ENCODE measurements at places on chromosomes 5 and 9. TPM values are rescaled to one million over a fixed set of nuclear protein-coding genes. Genes with fewer than 3 reads are reported as not detected.

Gene SMARCA2
- total RNA-seq, result 244 TPM

DNA sequence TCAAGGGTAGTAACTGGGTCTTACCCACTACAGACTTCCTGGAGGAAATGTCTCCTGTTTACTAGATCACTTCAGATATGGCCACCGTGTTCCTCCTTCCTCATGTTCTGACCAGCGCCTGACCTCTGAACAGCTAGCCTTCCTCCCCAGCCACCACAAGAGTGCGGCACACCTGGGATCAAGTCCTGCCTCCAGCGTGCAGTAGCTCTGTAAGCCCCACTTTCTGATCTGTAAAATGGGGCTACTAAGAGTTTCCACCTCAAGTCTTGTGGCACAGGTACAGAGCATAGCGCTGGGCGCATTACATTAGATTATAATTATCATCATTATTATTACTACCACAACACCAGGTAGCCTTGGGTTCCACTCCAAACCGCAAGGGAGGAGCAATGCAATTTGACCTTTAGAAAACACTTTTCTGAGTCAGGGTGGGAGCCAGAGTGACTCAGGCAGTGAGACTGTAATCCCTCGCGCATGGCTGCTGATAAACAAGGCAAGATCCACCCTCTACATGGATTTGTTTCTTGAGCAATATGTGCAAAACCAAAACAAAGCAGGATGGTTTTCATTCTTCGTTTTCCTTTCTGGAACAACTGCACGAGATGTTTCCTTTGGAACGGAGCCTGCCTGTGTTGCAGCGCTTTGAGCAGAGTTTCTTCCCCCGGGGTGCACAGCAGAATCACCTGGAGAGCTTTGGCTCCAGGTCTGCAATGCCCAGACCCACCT, 65.0 kb upstream of the ANGPTL2 start:
- DNase-seq, result no peak

- no peak for DNase-seq
Observed at GRCh38 chr9:127215268-127216209, 49.0 kb upstream of the GARNL3 start.

GRCh38 chr5:147483961-147484707, 25.7 kb downstream of the DPYSL3 start:
- DNase-seq, result no peak

GRCh38 chr9:94736759-94737158, 10.3 kb downstream of the AOPEP start:
- DNase-seq, result no peak

Gene PCDHGA7
- total RNA-seq, result 0.25 TPM

DNA sequence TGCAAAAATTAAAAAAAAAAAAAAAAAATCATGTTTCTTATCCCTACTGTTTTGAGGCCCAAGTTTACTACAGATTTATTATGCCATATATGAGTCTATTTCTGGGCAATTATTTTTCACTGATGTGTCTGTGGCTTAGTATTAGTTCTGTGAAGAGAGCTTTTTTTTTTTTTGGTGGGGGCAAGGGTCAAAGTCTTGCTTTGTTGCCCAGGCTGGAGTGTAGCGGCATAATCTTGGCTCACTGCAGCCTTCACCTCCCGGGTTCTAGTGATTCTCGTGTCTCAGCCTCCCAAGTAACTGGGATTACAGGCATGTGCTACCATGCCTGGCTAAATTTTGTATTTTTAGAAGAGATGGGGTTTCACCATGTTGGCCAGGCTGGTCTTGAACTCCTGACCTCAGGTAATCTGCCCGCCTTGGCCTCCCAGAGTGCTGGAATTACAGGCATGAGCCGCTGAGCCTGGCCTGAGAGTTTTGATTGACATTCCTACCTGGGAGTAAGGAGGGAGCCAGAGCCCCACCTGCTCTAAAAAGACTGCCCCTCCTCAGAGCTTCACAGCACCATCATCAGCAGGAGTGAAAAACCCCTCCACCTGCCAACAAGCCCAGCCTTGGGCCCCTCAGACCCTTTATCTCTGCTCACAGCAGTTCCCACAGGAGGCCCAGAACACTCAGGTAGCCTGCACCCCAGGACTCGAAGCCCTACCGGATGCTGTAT, 36.1 kb upstream of the JADE2 start:
- DNase-seq, result no peak

DNA sequence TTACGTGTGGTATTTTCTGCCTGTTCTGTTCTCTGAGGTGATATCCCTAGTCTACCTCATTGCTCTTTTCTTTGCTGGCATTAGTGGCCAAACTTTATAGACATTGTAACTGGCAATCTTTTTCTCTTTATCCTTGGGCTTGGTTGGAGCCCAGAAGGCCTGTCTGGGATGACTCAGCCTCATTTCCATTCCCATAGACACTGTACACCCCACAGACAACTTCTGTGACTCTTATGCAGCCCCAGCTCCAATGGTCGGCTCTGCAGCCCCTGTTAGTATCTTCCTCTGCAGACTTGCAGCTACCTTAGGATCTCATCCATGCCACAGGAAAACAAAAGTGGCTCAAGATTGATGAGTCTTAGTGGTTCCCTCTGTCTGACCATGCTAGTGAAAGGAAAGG, 79.8 kb downstream of the CFAP95 start:
- no peak for DNase-seq

Gene UGT3A1
- total RNA-seq, result not detected

DNA sequence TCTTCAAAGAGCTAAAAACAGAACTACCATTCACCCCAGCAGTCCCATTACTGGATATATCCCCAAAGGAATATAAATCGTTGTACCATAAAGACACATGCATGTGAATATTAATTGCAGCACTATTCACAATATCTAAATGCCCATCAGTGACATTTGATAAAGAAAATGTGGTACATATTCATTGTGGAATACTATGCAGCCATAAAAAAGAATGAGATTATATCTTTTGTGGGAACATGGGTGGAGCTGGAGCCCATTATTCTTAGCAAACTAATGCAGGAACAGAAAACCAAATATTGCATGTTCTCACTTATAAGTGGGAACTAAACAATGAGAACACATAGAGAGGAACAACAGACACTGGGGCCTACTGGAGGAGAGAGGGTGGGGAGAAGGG, 38.7 kb downstream of the FCHO2 start:
- DNase-seq, result no peak

DNA sequence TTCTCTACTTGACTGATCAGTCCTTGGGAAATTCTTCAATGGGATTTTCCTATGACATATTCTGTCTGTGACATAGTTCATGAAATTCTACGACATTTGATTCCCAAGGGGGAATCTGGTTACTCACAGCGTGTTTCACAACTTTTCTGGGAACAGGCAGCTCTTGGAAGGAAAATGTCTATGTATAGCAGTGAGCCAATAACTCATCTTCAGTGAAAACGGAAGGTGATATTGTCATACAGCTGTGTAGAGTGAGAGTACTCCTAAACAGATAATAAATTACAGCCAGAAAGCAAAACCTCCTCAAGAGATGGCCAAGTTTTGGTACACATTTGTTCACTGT, 91.4 kb downstream of the C9orf152 start:
- no peak for DNase-seq

- no peak for DNase-seq
Observed at GRCh38 chr5:109347252-109347888, 62.4 kb downstream of the PJA2 start.

Gene FOXI1
- 0.18 TPM for total RNA-seq

Measured in T-helper 17 cell (primary cell).